ENCODE measurements at places on chromosomes 11 and 22.

GRCh38 chr22:37741312-37741795, 44.5 kb downstream of the TRIOBP start:
- peak; percentile 91 for DNase-seq

- peak; percentile 44 for DNase-seq
Measured at GRCh38 chr11:1564535-1565172, 7.4 kb downstream of the DUSP8 start.

DNA sequence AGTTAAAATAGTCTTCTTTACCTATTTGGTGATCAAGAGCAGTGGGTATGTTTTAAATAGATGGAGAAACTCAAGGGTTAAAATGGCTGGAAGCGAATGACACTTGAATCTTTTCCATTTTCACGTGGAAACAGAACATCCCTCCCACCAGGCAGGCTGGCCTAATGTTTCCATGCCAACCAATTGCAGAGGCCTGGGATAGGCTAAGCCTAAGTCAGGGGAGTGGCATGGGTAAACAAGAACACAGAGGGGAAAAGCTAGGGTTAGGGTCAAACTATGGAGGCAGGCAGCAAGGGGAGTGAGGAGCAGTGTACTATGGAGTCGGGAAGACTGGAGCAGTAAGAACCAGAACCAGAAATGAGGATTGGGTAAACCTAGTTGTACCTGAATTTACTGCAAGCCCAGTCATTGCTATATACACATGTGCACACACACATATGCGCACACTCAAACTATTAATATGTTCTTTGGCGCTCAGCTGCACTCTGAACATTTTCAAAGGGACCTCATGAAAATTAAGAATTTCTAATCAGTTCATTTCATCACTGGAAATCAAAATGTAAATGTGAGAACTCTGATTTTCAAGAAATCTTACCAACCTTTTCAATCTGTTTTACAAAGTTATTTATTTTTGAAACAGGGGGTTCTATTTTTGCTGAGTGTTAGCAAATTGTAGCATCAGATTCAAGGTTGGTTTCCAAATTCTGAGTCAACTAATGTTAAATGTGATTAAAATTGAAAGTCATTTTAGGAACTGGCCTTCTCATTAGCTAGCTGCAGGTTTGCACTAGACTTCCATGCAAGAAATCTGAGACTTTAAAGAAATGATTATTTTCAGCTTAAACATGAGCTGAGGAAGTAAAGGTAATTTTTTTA, 327.0 kb upstream of the CCDC90B start:
- DNase-seq: no peak

GRCh38 chr11:119635776-119636175, 93.2 kb downstream of the NECTIN1 start:
- DNase-seq: no peak

DNA sequence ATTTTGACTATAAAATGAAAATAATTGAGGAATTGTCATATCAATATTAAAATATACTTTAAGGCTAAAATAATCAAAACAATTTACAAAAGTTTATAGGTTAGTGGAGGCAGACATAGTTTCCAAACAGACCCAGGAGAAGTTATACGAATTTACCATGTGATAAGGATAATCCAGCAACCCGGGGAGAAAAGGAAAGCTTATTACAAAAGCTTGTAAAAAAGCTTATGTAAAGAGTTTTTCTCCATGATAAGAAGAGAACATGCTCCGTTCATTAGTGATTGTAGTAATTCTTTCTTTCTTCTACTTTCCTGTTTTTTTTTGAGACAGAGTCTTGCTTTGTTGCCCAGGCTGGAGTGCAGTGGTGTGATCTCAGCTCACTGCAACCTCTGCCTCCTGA, 79.0 kb downstream of the ATXN10 start:
- no peak for DNase-seq

- DNase-seq: no peak
Measured at GRCh38 chr22:40399621-40400020, 29.2 kb downstream of the SGSM3 start.

GRCh38 chr11:130431331-130431773, 2.9 kb upstream of the ADAMTS8 start:
- DNase-seq: peak; percentile 74

DNA sequence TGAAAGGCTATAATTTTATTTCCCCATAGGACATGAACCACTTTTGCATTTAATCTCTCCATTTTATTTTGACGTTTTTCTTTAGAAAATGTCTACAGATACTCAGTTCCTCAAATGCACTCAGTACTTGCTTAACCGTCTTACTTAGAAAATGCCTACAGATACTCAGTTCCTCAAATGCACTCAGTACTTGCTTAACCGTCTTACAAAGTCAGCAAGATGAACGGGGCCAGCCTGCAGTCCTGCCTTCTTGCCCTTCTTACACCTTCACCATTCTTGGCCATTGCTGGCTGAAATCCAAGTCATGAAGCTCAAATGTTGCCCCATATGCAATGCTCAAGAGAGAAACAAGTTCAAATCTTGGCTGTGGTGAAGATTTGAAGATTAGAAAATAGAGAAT, 34.1 kb downstream of the CSNK2A3 start:
- DNase-seq: no peak

GRCh38 chr11:111912535-111912934, at the start of gene HSPB2:
HSPB2 (plus strand) TSS chr11:111912734; CDS start chr11:111912830, 96 bp downstream.
- no peak for DNase-seq

GRCh38 chr22:50071432-50072166, 13.5 kb upstream of the TTLL8 start:
- no peak for DNase-seq

DNA sequence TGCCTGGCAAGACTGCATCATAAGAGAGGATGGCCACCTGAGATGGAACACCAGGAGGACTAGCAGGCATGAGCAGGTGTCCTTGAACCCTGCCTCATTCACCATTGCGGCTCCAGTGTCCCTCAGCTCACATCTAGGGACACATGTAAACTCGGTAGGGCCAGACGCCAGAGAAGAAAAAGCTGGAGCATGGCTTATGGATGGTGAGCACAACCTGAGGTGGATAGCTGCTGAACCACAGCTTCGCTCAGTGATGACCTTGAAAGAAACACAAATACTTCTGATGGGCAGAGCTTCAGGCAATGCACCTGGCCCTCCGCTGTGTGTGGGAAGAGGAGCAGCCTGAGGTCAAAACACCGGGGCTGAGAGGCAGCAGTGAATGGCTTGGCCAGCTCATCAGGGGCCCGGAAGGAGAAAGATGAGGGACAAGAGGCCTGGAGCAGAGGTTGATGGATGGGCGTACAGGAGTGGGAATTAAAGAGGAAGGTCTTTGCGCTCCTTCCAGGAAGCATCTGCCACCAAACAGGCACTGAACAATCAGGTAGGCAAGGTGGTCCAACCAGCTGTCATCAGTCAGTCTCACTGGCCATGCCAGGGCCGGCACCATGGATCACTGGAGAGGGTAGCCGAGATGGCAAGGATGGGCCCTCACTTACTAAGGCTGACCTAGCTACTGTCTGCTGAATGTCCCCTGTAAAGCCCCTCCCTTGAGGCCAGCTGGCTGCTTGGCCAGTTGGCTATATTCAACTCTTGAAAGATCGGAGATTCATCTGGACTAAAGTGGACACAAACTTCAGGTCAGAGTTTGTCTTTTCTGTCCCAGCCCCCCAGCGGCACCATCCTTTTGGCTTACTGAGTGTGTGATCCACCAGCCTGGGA, 89.7 kb downstream of the MYEOV start:
- peak; percentile 40 for DNase-seq

DNA sequence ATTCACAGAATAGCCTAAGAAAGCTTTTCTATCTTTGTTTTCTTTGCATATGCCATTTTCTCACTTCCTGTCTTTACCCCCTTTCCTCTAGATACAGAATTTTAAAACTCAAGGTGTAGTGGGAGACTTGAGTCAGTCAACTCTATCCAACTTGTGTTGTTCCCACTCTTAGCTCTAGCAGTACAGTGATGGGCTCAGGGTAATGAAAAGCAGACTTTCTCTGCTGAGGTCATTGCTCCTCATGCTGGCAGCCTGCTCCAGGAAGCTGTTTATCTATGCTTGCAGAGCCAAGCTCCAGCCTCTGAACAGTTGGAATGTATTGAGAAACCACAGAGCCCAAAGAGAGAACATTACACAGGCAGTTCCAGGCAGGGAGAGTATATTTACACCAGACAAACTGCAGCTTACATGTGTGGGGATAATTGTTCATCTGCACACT, 68.1 kb downstream of the CSTPP1 start:
- DNase-seq: peak; percentile 84

DNA sequence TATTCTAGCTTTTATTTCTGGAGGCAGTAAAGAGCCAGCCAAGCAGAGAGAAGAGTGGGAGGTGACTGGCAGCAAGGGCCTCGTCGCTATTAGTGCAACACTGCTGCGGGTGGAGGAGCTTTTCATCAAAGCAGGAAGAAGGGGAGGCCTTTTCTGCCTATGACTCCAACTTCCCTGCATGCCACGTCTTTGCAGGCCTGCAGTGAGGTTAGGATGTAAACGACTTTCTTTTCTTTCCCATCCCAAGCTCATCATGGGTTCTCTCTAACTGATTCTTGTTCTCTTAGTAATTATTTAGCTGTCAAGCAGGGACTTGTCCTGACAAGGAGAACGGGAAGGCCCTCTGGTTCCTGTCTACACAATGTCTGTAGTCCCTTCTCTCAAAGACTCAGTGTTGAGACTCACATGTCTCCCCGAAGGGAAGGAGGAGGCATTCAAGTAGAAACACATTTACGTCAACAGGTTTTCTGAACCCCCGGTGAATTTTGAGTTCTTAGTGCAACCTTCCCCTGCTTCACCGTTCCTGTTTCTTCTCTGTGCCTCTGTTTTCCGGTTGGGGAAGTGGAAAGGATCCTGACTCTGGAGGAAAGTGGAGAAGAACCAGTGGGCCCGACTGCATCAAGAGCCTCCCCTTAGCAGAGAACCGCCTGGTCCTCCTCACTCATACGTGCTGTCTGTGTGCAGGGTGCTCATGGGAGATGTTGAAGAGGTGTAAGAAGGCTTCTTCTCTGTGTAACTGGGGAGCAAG, 56.9 kb downstream of the PACS1 start:
- no peak for DNase-seq

DNA sequence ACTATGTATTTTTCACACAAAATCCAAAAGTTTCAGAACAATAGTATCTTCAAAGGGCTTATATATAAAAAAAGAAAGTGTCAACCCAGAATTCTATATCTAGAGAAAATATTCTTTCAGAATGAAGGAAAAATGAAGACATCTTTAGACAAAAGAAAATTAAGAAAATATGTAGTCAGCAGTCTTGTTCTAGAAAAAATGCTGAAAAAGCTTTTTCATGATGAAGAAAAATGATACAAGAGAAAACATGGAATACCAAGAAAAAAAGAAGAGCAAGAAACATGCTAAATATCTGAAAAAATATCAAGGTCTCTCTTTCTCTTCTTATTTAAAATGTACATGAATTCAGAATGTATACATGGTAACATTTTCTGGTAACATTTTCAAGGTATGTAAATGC, 816.8 kb upstream of the FAT3 start:
- DNase-seq: no peak

- DNase-seq: no peak
Measured at GRCh38 chr22:26448334-26448733, 19.3 kb downstream of the ASPHD2 start.

GRCh38 chr11:85647078-85647477, 689 bp upstream of the TMEM126A start:
- DNase-seq: no peak

GRCh38 chr22:25137577-25138525, 61.8 kb upstream of the CRYBB3 start:
- DNase-seq: peak; percentile 75

DNA sequence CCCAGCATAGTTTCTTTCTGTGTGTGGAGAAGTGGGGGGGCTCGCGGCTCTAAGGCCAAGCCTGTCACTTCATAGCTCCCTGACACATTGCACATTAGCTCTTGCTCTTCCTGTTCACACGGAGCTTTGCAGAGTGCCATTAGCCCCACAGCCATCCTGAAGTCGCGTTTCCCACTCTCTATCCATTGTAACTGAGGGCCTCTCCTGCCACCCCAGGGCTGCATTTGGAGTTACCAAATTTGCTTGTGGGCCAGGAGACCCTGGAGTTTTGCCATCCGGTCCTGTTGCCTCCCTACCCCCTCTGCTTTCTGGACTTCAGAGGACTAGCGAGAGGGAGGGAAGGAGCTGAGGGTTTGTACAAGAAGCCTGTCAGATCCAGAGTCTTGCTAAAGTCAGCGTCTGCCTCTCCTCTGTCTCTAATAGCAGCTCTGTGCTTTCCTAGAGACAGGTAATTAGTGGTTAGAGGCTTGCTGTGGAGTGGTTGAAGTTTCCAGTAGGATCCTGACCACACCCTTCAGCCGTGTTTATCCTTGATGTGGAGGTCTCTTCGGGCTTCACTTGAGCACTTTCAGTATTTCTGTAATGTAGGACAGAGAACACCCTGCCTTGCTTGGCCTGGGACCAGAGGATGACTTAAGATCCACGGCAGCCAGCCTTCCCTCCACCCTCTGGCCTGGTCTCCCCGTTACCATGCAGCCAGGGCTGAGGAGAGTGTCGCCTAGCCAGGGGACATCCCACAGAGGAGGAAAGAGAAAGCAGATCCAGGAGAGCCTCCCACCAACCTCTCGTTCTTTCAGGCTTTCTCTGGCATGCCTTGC, 14.1 kb downstream of the DCPS start:
- DNase-seq: no peak

GRCh38 chr11:79507706-79508105, 66.9 kb upstream of the TENM4 start:
- no peak for DNase-seq

GRCh38 chr11:65426839-65427690, 4.5 kb downstream of the NEAT1 start:
- DNase-seq: peak; percentile 70

DNA sequence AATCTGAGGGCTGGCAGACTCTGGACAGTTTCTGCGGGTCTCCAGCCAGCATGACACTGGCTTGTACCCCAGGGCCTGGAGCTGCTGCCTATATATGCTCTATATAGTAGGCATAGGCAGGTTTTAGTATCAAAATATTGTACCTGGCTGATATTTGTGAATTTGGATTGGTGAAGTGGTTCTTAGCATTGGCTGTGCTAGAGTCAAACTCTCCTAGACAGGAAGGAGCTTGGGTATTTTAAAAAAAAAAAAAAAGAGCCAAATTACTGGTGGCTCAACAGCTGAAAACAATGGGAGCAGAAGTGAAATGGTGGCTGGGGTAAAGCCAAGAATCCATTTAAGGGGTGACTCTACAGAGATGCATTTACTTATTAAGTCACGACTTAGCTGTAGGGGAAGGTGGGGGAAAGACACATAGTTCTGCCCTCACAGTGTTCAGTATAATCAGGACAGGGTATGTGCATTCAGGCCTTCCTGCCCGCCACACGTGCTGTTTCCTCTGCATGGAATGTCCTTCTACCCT, 11.0 kb upstream of the MTFP1 start:
- DNase-seq: no peak

Data from left lobe of liver (tissue), 2 donors.